Trophoblast cell (in vitro differentiated cells and primary cell): ENCODE measurements at places on chromosomes 3 and 15.
A peak's percentile ranks its signal among the peaks of the same experiment; 100 is the strongest.

- H3K4me1 ChIP-seq = peaks cover 12% of the 10 kb centered on the region
- H3K4me3 ChIP-seq = no peak overlapping the region
- no peaks in the 10 kb centered on the region for H3K36me3 ChIP-seq
- H3K27ac ChIP-seq = no peak overlapping the region
- H3K27me3 ChIP-seq = no peaks in the 10 kb centered on the region
These were observed 46.5 kb upstream of the CGNL1 start for GRCh38 chr15:57329582-57330367.

DNA sequence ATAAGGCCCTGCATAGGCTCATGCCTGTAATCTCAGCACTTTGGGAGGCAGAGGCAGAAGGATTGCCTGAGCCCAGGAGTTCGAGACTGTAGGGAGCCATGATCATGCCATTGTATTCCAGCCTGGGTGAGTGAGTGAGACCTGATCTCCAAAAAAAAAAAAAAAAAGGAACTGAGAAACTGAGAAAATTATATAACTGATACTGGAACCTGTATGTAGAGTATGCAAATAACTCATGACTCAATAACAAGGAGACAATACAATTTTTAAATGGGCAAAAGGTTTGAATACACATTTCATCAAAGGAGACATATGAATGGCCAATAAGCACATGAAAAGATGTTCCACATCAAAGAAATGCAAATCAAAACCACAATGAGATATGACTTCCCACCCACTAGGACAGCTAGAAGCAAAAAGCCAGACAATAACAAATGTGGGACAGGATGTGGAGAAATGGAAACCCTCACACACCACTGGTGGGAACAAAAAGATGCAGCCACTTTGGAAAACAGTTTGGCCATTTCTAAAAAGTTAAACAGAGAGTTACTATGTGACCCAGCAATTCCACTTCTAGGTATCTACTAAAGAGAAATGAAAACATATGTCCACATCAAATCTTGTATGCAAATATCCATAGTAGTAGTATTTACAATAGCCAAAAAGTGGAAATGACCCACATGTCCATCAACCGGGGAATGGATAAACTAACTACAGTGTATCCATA lies 70.7 kb downstream of the IQSEC1 start:
- no peaks in the 10 kb centered on the region for H3K36me3 ChIP-seq
- no peak for DNase-seq
- no peaks in the 10 kb centered on the region for H3K27me3 ChIP-seq
- no peak overlapping the region for H3K27ac ChIP-seq

DNA sequence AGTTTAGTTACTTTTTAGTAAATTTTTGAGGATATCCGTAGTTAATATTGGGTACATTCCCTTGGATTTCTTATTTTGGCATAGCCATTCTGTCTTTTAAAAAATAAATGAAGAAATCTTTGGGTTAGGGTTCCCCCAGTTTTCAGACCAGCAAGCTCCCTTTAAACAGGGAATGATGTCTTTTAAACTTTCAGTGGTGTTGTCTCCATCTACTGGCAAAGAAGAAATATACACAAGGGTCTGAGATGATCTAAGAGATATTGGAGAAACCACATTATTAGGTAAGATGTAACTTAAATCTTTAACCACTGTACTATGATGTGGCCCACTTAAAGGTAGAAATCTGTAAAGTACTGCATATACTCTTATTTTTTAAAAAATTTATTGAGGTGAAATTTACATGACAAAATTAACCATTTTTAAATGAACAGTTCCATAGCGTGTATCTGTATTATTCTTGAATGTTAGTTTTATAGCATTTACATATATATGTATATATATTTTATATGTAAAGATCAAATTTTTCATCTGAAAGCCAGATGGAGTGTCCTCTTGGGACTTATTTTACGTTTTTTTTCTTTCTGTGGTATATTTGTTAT lies 35.1 kb upstream of the EIF3J start:
- peaks cover 23% of the 10 kb centered on the region for H3K36me3 ChIP-seq
- H3K4me3 ChIP-seq = no peak overlapping the region
- no peaks in the 10 kb centered on the region for H3K4me1 ChIP-seq
- H3K27me3 ChIP-seq = no peaks in the 10 kb centered on the region
- DNase-seq = peak; percentile 20

DNA sequence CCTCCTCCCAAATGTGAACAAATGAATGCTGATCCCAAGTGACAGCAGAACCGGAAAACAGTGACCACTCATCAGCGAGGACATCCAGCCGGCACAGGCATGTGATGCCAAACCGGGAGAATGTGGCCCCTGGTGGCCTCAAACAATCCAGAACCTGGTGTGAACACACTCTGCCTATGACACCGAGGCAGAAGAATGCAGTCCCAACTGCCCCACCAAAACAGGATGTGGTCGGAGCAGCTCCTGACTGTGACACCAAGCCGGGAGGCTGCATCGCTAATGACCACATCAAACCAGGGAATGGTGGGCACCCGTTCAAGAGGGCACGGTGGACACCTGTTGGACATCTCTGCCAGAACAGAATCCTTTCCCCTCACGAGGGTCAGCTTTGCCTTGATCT lies 15.4 kb downstream of the SCN5A start:
- H3K27me3 ChIP-seq = no peaks in the 10 kb centered on the region
- no peak overlapping the region for H3K4me3 ChIP-seq

GRCh38 chr15:58432401-58432800 lies 610 bp downstream of the LIPC start:
- DNase-seq = no peak
- H3K4me1 ChIP-seq = peaks cover 7% of the 10 kb centered on the region
- H3K27me3 ChIP-seq = no peaks in the 10 kb centered on the region
- no peaks in the 10 kb centered on the region for H3K36me3 ChIP-seq
